Fibroblast of villous mesenchyme (primary cell): ENCODE measurements at places on chromosomes 5 and 9.
A peak's percentile ranks its signal among the peaks of the same experiment; 100 is the strongest.

GRCh38 chr9:119698535-119698934 lies 329.3 kb upstream of the BRINP1 start:
- no peak for DNase-seq

- DNase-seq = no peak
Observed at GRCh38 chr9:107513464-107514100, 24.0 kb upstream of the KLF4 start.

- DNase-seq = peak; percentile 30
Observed at GRCh38 chr5:76718381-76718832, 2.5 kb downstream of the F2R start.

- no peak for DNase-seq
Observed at GRCh38 chr9:17509151-17509550, 69.7 kb upstream of the SH3GL2 start.

DNA sequence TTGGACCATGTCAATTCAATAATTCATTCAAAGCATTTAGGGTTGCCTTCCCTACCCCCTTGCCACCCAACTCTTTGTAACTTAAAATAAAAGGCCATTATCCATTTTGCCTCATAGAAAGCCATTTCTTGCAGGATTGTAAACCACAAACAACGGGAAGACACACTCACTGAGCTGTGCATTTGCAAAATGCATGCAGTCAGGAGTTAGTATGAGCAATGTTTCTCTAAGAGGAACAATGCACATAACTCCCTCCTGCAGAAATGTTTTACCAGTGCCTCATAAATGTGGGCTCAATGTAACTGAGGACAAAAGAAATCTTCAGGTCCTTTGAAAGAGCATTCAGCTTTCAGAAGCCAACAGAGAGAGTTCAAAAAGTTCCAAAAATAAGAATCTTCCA lies 98.5 kb upstream of the ABCA1 start:
- DNase-seq = no peak

DNA sequence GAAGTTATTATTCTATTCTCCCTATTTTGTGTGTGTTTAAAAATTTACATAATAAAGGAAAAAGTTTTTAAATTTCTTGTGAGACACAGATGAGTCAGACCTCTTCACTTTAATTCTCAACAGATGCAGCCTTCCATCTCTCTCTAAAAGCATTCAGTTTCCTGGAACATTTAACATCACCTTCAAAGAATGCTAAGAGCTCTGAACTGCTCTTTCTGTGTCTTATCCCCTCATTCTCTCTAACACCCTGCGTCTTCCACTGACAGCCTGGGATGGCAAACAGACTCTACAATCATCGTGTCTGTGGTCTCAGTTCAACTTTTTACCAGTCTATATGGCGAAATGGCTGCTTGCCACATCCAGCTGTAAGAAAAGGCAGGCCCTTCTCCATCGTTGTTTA lies 173.0 kb downstream of the HINT1 start:
- peak; percentile 25 for DNase-seq

GRCh38 chr5:31984691-31985090 lies 189.4 kb downstream of the GOLPH3 start:
- DNase-seq = no peak

DNA sequence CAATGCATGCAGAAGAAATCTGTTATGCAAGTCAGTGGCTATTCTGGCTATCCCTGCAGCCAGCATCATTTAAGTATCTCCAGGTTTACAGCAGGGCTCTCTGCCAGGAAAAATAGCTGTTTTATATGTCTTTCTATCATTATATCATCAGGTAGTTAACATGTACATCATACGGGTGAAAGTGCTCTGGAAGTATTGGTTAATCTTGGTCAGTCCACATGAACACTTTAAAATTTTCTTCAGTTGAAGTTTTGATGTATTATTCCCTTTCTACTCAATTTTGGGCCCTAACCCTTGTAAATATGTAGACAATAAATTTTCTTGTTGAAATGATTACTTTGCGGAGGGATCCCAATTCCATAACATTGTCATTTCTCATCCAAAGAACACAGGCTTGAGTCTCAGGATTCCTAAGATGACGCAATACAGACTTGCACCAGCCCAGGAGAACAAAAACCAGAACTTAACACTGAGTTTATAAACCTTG lies 67.5 kb downstream of the SEMA6A start:
- peak; percentile 71 for DNase-seq

DNA sequence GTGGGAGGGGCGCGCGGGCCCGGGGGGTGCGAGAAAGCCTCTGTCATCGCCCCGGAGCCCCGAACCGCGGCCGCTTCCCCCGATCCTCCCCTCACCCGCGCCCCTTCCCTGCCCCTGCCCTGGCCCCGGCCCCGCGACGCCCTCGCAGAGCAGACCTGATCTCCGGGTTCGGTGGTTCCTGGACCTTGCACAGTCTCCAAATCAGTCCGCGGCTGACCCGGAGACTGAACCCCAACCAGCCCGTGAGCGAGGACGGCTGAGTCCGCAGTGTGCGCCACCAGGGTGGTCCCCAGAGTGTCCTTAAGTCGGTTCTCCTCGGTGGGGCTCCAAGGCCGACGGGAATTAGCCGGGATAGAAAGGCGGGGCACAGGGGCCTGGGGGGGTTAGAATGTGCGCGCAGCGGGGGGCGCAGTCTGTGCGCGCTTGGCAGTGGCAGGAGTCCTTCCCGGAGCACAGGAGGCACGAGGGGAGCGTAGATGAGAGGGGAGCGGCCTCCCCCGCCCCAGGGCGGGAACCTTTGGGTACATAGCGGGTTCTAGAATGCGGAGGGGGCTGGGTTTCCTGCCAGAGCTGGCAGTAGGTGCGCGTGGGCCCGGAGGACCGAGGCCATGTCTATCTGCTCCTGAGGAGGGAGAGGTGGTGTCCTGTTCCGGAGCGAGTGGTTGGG lies 779 bp downstream of the PKN3 start:
- DNase-seq = no peak

GRCh38 chr9:112864403-112864802 lies 26.3 kb downstream of the SLC46A2 start:
- DNase-seq = no peak
